ENCODE measurements at places on chromosomes 6 and 20. TPM values are rescaled to one million over a fixed set of nuclear protein-coding genes. Genes with fewer than 3 reads are reported as not detected.

GRCh38 chr6:26545627-26546026, 7.5 kb downstream of the HMGN4 start:
- H3K27me3 ChIP-seq: no peaks in the 10 kb centered on the region
- H3K27ac ChIP-seq: no peak overlapping the region
- peaks cover 30% of the 10 kb centered on the region for H3K4me1 ChIP-seq
- DNase-seq: no peak

VTA1 gene
- 53.8 TPM for total RNA-seq

KHDC1 gene
- 3.5 TPM for total RNA-seq

BAG2 gene
- 8.9 TPM for total RNA-seq

DNA sequence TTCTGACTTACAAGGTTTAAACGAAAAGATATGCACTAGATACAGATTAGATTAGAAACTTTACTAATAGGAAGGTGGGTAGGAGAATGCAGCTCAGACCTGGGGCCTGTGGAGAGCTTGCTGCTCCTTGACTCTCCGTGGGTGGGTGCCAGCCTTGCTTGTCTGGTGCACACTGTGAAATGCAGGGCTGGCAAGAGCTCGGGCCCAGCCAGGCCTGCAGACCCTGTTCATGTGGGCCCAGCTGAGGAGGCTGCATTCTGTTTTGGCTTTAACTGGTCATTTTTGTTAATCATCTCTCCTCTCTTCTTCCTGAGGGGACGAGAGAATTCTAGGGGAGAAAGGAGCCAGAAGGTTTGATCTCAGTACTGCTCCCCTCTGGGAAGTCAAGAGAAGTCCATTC, 325.4 kb downstream of the QKI start:
- no peaks in the 10 kb centered on the region for H3K36me3 ChIP-seq
- no peak overlapping the region for H3K4me3 ChIP-seq

SLC22A7 gene
- not detected for total RNA-seq

SIRPA gene
- total RNA-seq: 0.09 TPM

DNA sequence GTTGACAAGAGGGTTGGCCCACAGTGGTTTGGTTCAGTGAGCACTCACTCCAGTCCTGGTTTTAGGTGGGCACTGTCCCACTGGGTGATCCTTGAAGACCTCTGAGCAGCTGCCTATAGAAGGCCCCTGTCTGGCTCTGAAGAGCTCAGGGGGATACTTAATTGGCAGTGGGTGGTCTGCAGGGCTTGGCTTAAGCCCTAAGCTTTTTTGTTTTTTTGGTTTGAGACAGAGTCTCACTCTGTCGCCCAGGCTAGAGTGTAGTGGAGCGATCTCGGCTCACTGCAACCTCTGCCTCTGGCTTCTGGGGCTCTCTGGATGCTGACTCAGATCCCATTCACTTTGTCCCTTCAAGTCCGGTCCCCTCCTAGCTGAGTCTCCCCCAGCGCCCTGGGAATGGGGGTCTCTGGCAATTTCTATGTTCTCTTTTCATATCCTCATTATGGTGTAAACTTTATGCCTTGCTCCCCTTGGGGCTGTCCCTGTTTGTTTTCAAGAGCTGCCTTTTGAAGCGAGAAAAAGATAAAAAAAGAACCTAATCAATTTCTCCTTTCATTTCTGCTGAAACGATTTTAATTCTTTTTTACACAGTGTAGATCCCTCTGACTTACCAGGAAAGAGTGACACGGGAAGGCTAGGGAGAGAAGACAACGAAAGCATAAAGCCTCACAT, 12.2 kb upstream of the KCNG1 start:
- no peak overlapping the region for H3K27ac ChIP-seq
- H3K36me3 ChIP-seq: no peaks in the 10 kb centered on the region
- no peak for DNase-seq
- peaks cover 6% of the 10 kb centered on the region for H3K4me1 ChIP-seq

TMEM170B gene
- total RNA-seq: 1.8 TPM

FAM83C gene
- not detected for total RNA-seq

TBXT gene
- not detected for total RNA-seq

PTGIS gene
- 1.6 TPM for total RNA-seq

GRCh38 chr6:23200946-23201345, 631.6 kb downstream of the HDGFL1 start:
- no peak for DNase-seq
- no peaks in the 10 kb centered on the region for H3K4me1 ChIP-seq
- H3K27ac ChIP-seq: no peak overlapping the region

GRCh38 chr6:47126647-47127391, 84.7 kb upstream of the ADGRF1 start:
- H3K27ac ChIP-seq: no peak overlapping the region
- no peaks in the 10 kb centered on the region for H3K4me1 ChIP-seq
- H3K4me3 ChIP-seq: no peak overlapping the region
- no peaks in the 10 kb centered on the region for H3K36me3 ChIP-seq
- no peak for DNase-seq
- no peaks in the 10 kb centered on the region for H3K27me3 ChIP-seq

- no peak for DNase-seq
- H3K27ac ChIP-seq: no peak overlapping the region
Measured at GRCh38 chr6:52015953-52016352, 71.5 kb downstream of the PKHD1 start.

- peak overlapping the region; percentile 74 for H3K4me3 ChIP-seq
- peak; percentile 58 for DNase-seq
- H3K27ac ChIP-seq: no peak overlapping the region
- peaks cover 29% of the 10 kb centered on the region for H3K27me3 ChIP-seq
- no peaks in the 10 kb centered on the region for H3K36me3 ChIP-seq
Measured at GRCh38 chr20:2752567-2753460, 47.6 kb downstream of the CPXM1 start.

SCRT2 gene
- not detected for total RNA-seq

OPRM1 gene
- not detected for total RNA-seq

DNA sequence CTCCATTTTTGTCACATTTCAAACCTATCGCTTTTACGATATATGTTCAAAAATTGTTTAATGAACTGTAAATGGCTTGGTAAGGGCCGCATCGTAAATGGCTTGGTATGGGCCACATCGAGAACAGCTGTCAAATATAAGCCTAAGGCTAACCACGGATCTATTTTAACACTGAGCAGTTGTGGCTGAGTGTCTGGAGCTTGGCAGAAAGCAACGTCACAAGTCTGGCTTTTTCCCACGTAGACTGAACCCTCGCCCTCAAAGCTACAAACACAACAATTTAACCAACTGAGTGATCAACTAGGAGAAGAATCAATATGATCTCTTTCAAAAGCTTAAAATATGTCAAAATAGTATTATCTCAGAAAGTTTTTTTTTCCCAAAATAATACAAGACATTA, 71.4 kb upstream of the PRSS16 start:
- peak overlapping the region; percentile 94 for H3K4me3 ChIP-seq
- H3K27ac ChIP-seq: no peak overlapping the region
- peaks cover 3% of the 10 kb centered on the region for H3K4me1 ChIP-seq
- peaks cover 2% of the 10 kb centered on the region for H3K27me3 ChIP-seq
- DNase-seq: no peak

- H3K4me3 ChIP-seq: no peak overlapping the region
- no peaks in the 10 kb centered on the region for H3K4me1 ChIP-seq
- no peak overlapping the region for H3K27ac ChIP-seq
- DNase-seq: no peak
Measured at GRCh38 chr6:134849920-134850447, 99.9 kb downstream of the ALDH8A1 start.

FAM217A gene
- not detected for total RNA-seq

GRCh38 chr6:26420688-26421171, 18.7 kb downstream of the BTN3A1 start:
- H3K36me3 ChIP-seq: peaks cover 15% of the 10 kb centered on the region
- H3K27me3 ChIP-seq: no peaks in the 10 kb centered on the region
- no peak overlapping the region for H3K4me3 ChIP-seq
- H3K4me1 ChIP-seq: peaks cover 8% of the 10 kb centered on the region

- no peaks in the 10 kb centered on the region for H3K27me3 ChIP-seq
- no peak overlapping the region for H3K27ac ChIP-seq
- no peak for DNase-seq
- H3K36me3 ChIP-seq: peaks cover 21% of the 10 kb centered on the region
Measured at GRCh38 chr6:79062708-79063107, 15.3 kb downstream of the PHIP start.

DNA sequence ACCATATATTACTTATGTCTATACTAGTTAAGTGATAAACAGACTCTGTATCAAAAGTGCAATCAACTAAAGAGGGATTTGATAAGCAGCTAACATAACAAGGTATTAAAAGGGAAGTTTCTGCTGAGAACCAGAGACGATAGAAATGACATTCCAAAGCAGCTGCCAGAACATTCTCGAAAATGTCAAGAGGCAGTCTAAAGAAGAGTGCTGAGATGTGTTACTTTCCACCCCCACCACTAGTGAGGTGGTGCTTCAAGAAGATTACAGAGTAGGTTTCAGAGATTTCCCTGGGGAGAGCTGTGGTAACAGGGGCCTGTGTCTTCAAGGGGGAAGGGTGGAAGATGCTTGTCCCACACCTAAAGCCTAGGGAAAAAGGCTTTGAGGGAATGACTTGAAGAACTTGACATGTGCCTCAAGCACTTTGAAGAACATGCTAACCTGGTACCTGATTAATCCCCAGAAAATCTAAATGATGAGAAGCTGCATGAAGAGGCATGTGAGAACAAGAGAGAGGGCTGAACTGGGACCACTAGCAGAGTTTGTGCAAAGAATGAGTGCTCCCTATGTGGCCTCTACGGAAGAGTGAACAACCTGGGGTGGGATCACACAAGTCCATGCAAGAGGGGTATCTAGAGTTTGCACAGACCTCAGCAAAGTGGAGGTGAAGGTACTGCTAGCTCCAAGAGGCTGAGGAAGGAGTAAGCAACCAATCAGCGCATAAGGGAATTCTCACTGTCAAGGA, 5.0 kb downstream of the FAM184A start:
- DNase-seq: no peak
- no peaks in the 10 kb centered on the region for H3K27me3 ChIP-seq
- H3K27ac ChIP-seq: no peak overlapping the region
- peaks cover 34% of the 10 kb centered on the region for H3K4me1 ChIP-seq
- H3K4me3 ChIP-seq: no peak overlapping the region

TMC2 gene
- not detected for total RNA-seq

GRCh38 chr6:31792761-31793171, 2.8 kb downstream of the VARS1 start:
- H3K36me3 ChIP-seq: peaks cover 39% of the 10 kb centered on the region
- peak overlapping the region; percentile 35 for H3K4me3 ChIP-seq
- H3K4me1 ChIP-seq: peaks cover 36% of the 10 kb centered on the region
- H3K27ac ChIP-seq: peak overlapping the region; percentile 55
- no peaks in the 10 kb centered on the region for H3K27me3 ChIP-seq
- peak; percentile 57 for DNase-seq

DNA sequence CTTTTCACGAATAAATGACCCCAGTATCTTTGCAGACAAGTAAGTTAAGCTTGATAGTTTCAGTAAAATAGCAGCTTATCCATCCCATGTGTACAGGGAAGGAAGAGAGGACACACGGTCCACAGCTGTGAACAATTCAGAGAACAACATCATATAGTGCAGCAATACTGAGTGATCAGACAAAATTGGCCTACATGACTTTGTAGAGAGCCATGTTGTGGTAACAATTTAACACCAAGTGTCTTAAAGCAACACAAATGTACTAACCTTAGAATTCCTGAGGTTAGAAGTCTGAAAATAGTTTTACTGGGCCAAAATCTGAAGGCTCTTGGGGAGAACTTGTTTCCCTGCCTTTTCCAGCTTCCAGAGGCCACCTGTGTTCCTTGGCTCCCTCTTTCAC, 12.5 kb downstream of the FAM184A start:
- no peaks in the 10 kb centered on the region for H3K36me3 ChIP-seq
- H3K27me3 ChIP-seq: no peaks in the 10 kb centered on the region
- no peak overlapping the region for H3K27ac ChIP-seq
- H3K4me3 ChIP-seq: no peak overlapping the region

PACRG gene
- not detected for total RNA-seq

Data from activated CD8-positive, alpha-beta T cell treated with anti-CD3 and anti-CD28 coated beads for 36 hours (primary cell).